Osteocyte (in vitro differentiated cells): ENCODE measurements at places on chromosomes 12 and 14. TPM values are rescaled to one million over a fixed set of nuclear protein-coding genes. Genes with fewer than 3 reads are reported as not detected.

DNA sequence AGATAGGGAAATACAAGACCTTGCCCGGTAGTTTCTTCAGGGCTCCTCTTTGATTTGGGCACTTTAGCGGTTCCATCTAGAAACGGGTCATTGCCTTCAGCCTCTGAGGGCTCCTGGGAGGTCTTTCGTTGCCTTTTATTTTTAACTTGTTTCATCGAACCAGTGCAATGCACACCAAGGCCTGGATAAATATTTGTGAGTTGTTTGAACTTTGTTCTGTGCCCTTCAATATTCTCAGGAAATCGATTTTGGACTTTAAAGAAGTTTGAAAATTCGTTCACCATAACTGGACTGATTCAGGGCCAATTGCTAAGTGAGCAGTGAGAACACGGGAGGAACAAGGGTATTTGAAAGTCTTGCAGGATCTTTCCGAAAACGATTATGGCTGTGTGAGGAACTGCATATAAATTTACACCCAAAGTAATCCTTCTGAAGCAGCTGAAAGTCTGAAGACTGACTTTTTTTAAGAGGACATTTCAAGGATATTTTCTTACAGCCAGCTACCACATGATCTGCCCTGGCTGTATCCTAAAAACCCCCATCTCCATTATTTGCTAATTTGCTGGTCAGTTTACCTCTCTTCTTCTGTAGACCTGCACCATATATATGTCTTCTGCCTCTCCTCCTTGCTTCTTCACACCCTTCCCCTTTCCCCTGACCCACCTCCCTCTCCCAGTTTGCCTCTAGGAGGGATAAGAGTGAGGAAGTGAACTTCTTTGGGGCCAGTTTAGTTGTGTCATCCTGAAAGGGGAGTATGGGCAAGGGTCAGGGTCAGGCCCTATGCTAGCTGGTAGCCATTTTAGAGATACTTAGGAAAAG is 8.0 kb downstream of the DUSP6 start:
- H3K4me1 ChIP-seq, result peaks cover 53% of the 10 kb centered on the region
- no peaks in the 10 kb centered on the region for H3K27me3 ChIP-seq

DNA sequence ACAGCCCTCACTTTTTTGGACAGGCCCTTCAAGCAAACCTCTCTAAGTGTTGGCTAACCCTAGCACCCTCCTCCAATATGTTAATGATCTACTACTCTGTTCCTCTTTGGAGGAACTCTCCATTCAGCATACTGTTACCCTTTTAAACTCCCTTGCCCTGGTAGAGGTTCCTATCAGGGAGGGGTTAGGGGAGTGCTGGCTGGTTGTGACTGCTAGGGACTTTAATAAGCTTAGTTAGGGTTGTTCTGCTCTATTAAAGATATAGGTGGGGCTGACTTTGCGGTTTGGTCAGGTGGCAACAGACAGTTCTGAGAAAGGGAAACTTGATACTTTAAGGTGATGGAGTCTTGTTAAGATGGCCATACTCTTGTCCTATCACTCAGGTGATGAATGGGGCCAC is 301.5 kb upstream of the FBXO33 start:
- H3K36me3 ChIP-seq, result no peaks in the 10 kb centered on the region
- no peaks in the 10 kb centered on the region for H3K4me1 ChIP-seq
- no peak overlapping the region for H3K4me3 ChIP-seq
- no peaks in the 10 kb centered on the region for H3K27me3 ChIP-seq
- H3K27ac ChIP-seq, result no peak overlapping the region

DNA sequence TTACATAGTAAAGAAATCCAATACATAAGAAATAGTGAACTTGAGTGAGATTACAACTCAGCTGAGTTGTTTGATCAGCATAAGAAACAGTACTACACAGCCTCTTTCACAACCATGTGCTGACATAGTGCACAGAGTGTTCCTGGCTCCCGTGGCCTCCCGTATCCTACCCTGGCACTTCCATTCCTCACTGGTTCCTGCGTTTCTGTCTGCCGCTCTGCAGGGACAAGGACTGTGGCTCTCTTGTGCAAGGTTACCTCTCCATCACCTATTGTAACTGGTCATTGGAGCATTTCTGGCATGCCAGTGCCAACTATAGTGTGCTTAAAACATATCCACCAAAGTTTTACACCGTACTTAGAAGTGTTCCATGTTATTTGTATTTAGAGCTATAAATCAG is 46.3 kb upstream of the PCED1B start:
- H3K27ac ChIP-seq, result no peak overlapping the region
- H3K36me3 ChIP-seq, result no peaks in the 10 kb centered on the region
- peaks cover 15% of the 10 kb centered on the region for H3K4me1 ChIP-seq
- H3K27me3 ChIP-seq, result no peaks in the 10 kb centered on the region
- no peak for DNase-seq

GRCh38 chr12:49985981-49986380 is 13.2 kb downstream of the AQP6 start:
- H3K36me3 ChIP-seq, result peaks cover 12% of the 10 kb centered on the region
- no peak overlapping the region for H3K27ac ChIP-seq

Gene KRT72
- total RNA-seq, result not detected in 2 replicates

DNA sequence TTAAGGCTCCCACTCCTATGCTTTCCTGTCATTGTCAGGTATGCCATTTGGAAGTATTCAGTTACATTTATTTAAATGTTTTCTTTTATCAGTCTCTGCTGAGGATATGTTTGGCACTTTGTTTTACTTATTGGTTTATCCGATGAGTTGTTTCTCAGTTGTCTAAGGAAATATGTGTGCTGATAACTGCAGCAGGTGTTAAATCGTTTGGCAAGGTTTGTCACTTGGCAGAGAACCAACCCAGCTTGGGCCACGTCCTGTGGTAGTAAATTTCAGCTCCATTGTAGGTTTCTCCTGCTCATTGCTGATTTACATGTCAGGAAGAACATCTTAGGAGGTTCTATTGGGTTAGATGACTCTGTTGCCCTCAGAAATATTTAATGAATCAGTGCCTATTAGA is 22.0 kb upstream of the MGST1 start:
- H3K27me3 ChIP-seq, result no peaks in the 10 kb centered on the region
- no peak for DNase-seq
- no peak overlapping the region for H3K4me3 ChIP-seq
- H3K4me1 ChIP-seq, result peaks cover 5% of the 10 kb centered on the region

- no peak overlapping the region for H3K27ac ChIP-seq
- H3K27me3 ChIP-seq, result no peaks in the 10 kb centered on the region
- H3K4me3 ChIP-seq, result no peak overlapping the region
- no peak for DNase-seq
- no peaks in the 10 kb centered on the region for H3K36me3 ChIP-seq
Observed at GRCh38 chr12:112439769-112440168, 21.0 kb downstream of the PTPN11 start.

- peaks cover 2% of the 10 kb centered on the region for H3K27me3 ChIP-seq
- no peak for DNase-seq
- H3K27ac ChIP-seq, result no peak overlapping the region
- no peaks in the 10 kb centered on the region for H3K36me3 ChIP-seq
- no peak overlapping the region for H3K4me3 ChIP-seq
- no peaks in the 10 kb centered on the region for H3K4me1 ChIP-seq
Observed at GRCh38 chr14:105055334-105055733, 9.9 kb downstream of the GPR132 start.

Gene KCNJ8
- total RNA-seq, result 0.24 and 0.59 TPM in 2 replicates

GRCh38 chr12:95216711-95217376 is 423 bp downstream of the FGD6 start:
- H3K27me3 ChIP-seq, result no peaks in the 10 kb centered on the region
- H3K27ac ChIP-seq, result peak overlapping the region; percentile 96
- H3K36me3 ChIP-seq, result peaks cover 5% of the 10 kb centered on the region
- H3K4me3 ChIP-seq, result peak overlapping the region; percentile 92
- no peak for DNase-seq

GRCh38 chr12:24996820-24997219 is 47.9 kb upstream of the BCAT1 start:
- no peak overlapping the region for H3K4me3 ChIP-seq
- no peak overlapping the region for H3K27ac ChIP-seq
- DNase-seq, result no peak
- H3K27me3 ChIP-seq, result no peaks in the 10 kb centered on the region

GRCh38 chr12:45599196-45599595 is 130.3 kb upstream of the ARID2 start:
- H3K4me1 ChIP-seq, result peaks cover 5% of the 10 kb centered on the region
- no peak overlapping the region for H3K4me3 ChIP-seq
- H3K27ac ChIP-seq, result no peak overlapping the region
- DNase-seq, result no peak
- H3K36me3 ChIP-seq, result no peaks in the 10 kb centered on the region
- H3K27me3 ChIP-seq, result peaks cover 14% of the 10 kb centered on the region

DNA sequence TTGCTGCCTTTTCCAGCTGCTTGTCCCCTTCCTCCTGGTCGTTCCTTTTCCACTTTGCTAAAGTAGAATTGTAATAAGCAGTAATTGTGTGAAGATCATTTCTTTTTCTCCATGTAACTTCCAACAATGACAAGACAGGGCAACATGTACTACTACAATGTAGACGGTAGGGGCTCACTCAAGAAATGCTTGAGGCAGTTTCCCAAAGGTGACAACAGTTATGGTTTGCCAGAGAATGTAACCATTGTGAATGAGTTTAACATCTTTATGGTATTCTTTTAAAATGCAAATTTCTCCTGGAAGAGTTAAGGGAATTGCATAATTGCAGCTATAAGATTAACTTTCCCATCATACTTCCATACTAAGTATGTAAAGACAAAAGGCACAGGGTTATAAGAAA is 23.8 kb upstream of the PHLDA1 start:
- H3K4me1 ChIP-seq, result peaks cover 2% of the 10 kb centered on the region
- H3K4me3 ChIP-seq, result no peak overlapping the region
- no peak for DNase-seq
- peaks cover 58% of the 10 kb centered on the region for H3K36me3 ChIP-seq
- no peak overlapping the region for H3K27ac ChIP-seq

Gene ASIC1
- total RNA-seq, result 2.1 and 3.0 TPM in 2 replicates

GRCh38 chr12:6347367-6348338 is 5.8 kb upstream of the TNFRSF1A start:
- H3K4me3 ChIP-seq, result no peak overlapping the region
- no peaks in the 10 kb centered on the region for H3K36me3 ChIP-seq
- no peak for DNase-seq

- no peak overlapping the region for H3K27ac ChIP-seq
- no peaks in the 10 kb centered on the region for H3K4me1 ChIP-seq
- H3K27me3 ChIP-seq, result no peaks in the 10 kb centered on the region
- no peak for DNase-seq
- no peak overlapping the region for H3K4me3 ChIP-seq
- H3K36me3 ChIP-seq, result peaks cover 50% of the 10 kb centered on the region
Observed at GRCh38 chr14:96324219-96324618, 38.9 kb downstream of the ATG2B start.

- H3K27ac ChIP-seq, result no peak overlapping the region
- no peaks in the 10 kb centered on the region for H3K36me3 ChIP-seq
- no peaks in the 10 kb centered on the region for H3K27me3 ChIP-seq
- no peaks in the 10 kb centered on the region for H3K4me1 ChIP-seq
- H3K4me3 ChIP-seq, result no peak overlapping the region
Observed at GRCh38 chr12:16913832-16914490, 308.0 kb upstream of the LMO3 start.

DNA sequence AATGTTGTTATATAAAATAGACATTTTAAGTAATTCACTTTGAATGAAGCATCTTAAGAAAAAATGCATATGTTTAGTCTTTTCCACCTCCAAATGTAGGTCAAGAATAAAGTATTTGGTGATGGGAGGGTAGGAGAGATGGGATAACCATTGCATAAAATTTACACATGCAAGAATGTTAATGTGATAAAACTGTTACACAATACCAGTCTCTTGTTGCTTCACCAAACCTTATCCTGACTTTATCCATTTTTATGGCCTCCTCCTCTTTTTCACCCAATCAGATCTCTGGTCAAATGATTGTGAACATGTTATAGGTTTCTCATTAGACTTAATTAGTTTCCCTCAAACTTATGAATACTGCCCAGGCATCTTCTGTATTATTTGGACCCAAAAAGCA is 994.5 kb upstream of the FLRT2 start:
- no peaks in the 10 kb centered on the region for H3K27me3 ChIP-seq
- peaks cover 12% of the 10 kb centered on the region for H3K4me1 ChIP-seq
- H3K27ac ChIP-seq, result no peak overlapping the region
- no peak for DNase-seq
- no peaks in the 10 kb centered on the region for H3K36me3 ChIP-seq

GRCh38 chr12:105955976-105956375 is 182.8 kb downstream of the NUAK1 start:
- H3K27ac ChIP-seq, result no peak overlapping the region
- H3K4me3 ChIP-seq, result no peak overlapping the region
- H3K36me3 ChIP-seq, result no peaks in the 10 kb centered on the region

GRCh38 chr12:121996050-121996944 is 25.4 kb upstream of the BCL7A start:
- H3K4me3 ChIP-seq, result no peak overlapping the region
- H3K4me1 ChIP-seq, result peaks cover 4% of the 10 kb centered on the region
- no peaks in the 10 kb centered on the region for H3K27me3 ChIP-seq
- H3K36me3 ChIP-seq, result peaks cover 4% of the 10 kb centered on the region

DNA sequence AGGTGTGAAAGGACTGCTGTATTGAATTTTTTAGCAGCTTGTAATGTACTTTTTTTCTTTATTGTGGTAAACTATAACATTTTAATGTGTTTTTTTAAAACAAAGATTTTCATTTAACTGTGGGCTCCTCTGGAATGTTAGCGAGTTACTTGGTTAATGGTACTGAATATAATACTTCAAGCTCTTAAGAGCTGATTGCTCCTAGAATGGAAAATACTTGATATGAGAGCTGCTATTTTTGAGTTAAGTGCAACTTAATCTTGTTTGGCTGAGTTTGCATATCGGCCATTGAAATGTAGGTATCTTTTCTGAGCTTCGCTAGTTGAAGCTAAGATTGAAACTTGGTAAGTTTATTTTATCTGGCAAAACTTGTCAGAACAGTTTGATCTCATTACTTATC is 7.4 kb downstream of the TMBIM6 start:
- peaks cover 39% of the 10 kb centered on the region for H3K4me1 ChIP-seq
- H3K4me3 ChIP-seq, result no peak overlapping the region
- H3K27ac ChIP-seq, result no peak overlapping the region
- no peaks in the 10 kb centered on the region for H3K27me3 ChIP-seq

DNA sequence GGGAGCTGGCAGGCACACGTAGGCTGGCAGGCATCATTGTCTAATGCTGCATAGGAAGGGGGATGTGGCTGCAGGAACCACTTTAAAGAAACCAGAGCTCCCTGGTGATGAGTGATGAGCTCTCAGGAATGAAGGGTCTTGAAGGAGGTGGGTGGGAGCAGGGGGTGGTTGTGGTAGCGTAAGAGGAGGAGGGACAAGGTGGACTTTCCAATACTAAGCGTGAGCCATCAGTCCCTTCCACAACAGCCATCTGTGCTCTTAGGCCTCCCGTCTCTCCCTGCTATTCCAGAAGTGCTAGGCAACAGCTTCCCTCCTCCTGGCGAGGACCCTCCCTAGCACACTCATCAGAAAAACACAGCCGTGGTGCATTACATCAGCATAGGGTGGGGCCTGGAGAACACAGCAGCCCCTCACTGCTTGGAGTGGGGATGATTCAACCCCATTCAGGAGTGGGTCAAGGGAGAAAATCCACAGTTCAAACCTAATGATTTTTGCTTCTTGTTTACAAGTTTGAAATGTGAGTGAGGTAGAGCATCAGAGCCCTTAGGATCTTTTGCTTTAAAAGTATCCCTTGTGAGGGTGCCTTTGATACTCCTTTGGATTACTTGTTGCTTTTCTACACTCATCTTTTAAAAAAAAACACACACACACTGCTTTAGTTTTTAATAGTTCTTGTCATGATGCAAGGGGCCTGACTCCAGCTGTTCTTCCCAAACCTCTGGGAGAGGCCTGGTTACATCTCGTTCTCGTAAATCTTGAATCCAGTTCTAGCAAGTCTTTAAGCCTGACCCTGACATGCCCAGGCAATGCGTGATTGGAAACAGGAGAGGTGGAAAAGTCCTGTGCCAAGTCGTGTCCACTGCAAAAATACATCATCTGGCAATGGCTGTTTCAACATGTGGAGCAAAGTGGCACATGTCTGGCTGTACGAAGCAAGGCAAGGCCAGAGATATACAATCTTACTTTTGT is 356.4 kb upstream of the DDHD1 start:
- H3K27ac ChIP-seq, result no peak overlapping the region
- H3K4me3 ChIP-seq, result no peak overlapping the region
- H3K36me3 ChIP-seq, result no peaks in the 10 kb centered on the region
